Stimulated activated CD8-positive, alpha-beta memory T cell treated with anti-CD3 and anti-CD28 coated beads, Interleukin-4, amount 100 ng/mL, for 4 hours (primary cell): ENCODE measurements at places on chromosomes 7 and 10.

GRCh38 chr7:148590471-148590870 is at the start of gene C7orf33:
C7orf33 (plus strand) TSS chr7:148590766; CDS start chr7:148590926, 160 bp downstream.
- no peak for DNase-seq

DNA sequence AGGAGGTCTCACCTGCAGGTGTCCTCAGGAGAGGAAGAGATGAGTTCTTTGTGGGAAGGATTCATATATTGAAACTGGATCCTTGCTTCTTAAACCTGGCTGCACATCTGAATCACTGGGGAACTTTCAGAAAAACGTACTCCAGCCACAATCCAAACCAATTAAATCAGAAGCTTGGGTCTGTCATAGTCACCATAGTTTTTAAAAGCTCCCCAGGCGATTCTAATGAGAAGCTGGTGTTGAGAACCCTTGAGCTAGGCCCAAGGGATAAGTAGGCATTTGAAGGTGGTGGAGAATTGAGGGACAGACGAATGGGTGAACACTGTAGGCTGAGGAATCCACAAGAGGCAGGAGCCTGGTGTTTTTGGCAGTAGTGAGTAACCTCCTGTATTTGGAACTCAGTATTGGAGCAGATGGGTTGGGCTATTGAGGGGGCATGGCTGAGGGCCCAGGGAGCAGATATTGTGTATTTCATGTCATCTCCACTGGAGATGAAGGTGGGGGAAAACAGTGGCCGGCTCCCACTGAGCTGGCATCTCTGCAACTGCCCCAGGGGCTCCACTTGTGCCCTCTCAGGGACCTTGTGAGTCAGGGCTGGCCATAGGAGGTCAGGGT is 14.5 kb downstream of the ADCYAP1R1 start:
- DNase-seq: no peak

GRCh38 chr10:116038259-116038658 is 234.7 kb downstream of the GFRA1 start:
- DNase-seq: no peak

GRCh38 chr10:76921383-76922010 is 716.1 kb downstream of the KCNMA1 start:
- no peak for DNase-seq

- no peak for DNase-seq
These were observed 6.0 kb upstream of the FAM170B start for GRCh38 chr10:49139846-49140195.

- DNase-seq: no peak
These were observed 35.3 kb upstream of the NKX2-3 start for GRCh38 chr10:99497343-99498025.

DNA sequence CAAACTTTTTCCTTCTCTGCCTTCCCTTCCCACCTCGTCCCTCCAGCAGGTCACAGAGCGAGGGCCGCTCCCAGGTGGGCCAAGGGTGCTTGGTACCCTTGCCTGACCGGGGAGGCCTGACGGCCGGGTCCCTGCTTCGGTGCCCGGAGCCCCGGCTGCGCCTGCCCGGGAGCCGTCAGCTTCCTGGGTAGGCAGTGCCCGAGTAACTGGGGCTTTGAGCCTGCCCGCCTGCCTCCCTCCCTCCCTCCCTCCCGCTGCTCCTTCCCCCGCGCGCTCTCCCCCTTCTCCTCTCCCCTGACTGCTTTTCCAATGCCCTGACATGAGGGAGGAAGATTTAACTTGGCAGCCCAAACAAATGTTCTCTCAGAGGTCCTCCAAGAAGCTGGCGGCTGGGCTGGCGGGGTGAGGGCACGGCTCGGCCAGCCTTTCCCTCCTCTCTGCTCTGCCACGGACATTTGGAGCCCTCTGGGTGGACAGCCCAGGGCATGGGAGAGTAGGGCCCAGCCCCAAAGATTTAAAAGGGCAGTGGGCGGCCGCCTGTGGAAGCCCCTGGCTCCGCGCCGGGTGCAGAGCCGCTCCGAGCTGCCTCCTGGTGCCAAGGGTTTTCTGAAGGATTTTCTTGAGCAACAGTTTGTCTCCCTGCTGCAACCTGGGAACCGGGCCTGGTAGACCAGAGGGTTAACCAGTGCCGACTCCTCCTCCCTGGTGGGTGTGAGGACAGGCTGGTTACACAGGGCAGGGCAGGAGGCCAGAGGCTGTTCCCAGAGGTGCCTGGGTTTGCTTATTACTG is 2.0 kb downstream of the ZMIZ1 start:
- DNase-seq: no peak

- DNase-seq: no peak
These were observed 117.1 kb downstream of the EBF3 start for GRCh38 chr10:129846991-129847391.

DNA sequence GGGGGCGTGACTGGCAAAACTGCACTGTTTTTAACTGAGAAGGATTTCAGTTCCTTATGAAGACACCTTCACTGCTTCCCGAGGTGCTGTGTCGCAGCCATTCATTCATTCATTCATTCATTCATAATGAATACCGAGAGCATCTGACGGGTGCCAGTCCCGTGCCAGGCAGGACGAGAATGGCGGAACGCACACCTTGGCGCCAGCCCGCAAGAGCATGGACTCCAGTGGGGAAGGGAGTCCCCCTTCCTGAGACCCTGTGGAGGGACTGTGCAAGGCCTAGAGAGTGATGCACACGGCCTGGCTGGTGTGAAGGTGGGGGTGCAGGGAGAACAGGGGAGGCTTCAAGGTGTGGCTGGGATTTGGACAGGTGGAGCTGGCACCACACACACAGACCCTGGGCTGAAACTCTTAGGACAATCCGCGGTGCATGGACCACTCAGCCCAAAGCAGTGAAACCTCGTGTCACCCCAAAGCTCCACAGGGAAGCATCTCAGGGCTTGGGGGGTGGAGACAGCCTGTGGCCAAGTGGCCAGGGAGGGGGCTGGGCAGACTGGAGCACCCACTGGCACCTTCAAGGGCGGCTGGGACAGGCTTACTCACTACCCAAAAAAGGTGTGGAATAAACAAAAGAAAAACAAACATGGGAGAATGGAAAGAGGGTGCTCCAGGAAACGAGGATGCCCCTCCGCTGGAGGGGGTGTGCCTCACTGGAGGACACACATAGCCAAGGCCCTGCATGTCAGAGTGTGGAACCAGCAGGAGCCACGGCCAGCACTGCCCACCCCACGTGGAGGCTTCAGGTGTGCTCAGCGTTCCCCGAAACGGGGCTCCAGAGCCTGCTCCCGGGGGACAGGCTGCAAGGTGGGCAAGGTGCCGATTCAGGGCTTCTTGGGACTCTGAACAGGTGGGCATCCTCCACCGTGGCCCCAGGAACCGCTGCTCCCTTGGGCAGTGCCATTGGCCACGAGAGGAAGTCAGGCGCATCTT is 37.7 kb downstream of the EBF3 start:
- DNase-seq: no peak

DNA sequence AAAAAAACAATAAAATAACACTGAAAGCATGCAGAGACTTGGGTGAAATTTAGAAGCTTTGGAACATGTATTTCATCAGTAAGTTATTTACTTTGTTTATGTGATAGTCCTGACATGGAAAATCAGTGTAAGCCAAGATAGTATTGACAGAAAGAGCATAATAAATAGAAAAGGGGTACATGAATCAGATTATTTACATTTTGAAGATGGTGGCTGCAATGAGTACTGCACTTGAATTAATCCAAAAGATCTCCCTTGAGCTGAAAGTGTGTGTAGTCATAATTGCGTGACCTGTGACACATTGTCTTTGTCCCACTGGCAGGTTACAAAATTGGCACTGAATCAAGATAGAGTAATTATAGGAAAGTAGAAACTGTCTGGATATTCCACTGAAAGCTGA is 562.9 kb downstream of the GFRA1 start:
- no peak for DNase-seq

DNA sequence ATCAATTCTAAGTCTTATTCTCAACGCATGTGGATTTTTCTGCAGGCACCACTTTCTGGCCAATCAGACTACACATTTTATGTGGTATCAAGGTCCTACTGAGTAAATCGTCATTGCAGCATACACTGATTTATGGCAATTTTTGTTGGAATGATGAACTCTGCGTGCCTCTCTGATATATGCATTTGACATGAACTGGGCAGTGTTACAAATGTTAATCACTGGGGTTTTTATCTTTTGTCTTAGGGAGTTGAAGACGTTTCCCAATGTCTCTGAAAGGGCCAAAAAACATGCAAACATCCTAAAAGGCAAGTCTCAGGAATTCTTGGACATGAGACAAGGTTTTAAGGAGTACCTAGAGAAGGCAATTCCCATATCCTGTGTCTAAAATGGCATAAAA is 809.5 kb upstream of the CELF2 start:
- DNase-seq: no peak

DNA sequence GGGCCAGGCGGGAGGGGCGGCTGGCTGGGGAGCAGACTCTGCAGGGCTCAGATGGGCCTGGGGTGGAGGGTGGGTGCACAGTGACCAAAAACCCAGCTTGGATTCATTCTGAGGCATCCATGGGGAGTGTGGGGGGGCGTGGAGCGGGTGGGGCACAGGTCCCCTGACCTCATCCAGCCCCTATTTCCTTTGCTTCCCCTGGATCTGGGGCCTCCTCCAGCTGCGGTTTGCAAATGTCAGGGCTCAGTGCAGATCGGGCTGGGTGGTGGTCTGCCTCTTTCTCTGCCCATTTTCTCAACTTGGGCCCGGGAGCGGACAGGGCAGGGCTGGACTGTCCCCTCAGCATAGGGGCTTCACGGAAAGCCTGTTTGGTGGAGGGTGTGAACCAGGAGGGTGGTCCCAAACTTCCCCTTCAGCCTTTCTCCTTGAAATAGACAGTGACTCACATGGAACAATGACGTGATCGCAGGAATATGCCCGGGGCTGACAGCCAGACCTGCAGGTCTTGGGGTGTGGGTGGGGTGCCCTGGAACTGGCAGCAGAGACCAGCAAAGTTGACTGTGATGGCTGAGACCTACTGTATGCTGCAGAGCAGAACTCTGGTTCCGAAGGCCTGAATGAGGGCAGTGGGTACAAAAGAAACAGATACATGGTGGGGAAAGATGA is 72.9 kb upstream of the PODXL start:
- DNase-seq: no peak

DNA sequence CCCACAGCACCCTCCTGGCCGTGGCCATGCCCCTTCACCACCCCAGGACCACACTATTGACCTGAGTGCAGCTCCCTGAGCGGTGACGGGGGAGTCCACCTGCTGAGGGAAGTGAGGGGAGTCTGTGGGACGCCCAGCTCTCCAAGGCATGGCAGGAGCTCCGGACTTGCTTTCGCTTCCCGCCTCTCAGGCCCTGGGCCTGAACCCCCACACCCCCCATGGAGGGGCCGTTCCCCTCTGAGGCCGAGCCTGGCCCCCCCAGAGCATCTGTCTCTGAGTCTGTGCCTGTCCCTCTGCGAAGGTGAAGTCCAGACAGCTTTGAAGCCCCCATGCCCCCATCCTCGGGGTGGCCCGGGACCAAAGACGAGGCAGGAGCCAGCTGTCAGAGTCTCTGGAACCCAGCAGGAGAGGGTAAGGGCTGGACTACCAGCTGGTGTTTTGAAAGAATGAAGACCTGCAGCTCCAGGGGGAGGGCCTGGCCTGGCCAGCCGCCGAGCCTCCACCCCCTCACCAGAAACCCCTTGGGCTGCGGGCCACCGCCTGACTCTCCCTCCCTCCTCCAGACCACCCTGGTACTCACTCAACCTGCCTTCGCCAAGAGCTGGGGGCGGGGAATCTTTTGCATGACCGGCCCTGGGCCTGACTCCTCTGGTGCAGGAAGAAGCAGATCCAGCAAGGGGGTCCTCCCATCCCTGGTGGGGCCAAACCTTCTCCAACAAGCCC is 114.0 kb downstream of the PDGFA start:
- DNase-seq: no peak

GRCh38 chr7:125193263-125193662 is 263.6 kb upstream of the POT1 start:
- DNase-seq: no peak

DNA sequence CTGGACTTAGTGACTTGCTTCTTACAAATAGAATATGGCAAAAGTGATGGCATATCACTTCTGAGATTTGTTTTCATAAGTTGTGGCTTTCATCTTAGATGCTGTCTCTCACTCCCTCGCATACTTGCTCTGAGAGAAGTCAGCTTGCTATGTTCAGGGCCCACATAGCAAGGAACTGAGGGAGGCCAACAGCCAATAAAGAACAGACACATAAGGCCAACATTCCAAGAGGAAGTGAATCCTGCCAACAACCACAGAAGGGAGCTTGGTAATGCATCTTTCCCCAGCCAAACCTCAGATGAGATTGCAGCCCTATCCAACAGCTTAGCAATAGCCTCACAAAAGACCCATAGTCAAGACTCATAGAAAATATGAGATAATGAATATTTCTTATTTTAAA is 39.2 kb upstream of the DMTF1 start:
- DNase-seq: no peak

DNA sequence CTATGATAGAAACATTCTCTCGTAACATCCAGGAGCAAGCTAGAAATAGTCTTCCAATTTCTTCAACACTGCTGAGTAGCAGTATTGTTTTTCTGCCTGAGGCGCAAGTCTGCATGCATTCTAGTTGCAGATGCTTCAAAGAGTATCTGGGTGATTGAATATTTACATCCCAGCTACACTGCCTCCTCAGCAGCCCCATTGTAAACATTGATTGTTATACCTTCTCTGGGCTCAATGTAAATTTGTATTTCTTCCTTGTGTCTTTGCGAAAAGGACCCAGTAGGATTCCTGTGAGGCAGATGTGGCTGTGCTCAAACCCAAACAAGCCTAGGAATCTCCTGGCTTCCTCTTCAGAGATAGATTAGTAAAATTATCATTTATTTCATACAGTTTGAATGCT is 320.7 kb downstream of the CDC14C start:
- no peak for DNase-seq

DNA sequence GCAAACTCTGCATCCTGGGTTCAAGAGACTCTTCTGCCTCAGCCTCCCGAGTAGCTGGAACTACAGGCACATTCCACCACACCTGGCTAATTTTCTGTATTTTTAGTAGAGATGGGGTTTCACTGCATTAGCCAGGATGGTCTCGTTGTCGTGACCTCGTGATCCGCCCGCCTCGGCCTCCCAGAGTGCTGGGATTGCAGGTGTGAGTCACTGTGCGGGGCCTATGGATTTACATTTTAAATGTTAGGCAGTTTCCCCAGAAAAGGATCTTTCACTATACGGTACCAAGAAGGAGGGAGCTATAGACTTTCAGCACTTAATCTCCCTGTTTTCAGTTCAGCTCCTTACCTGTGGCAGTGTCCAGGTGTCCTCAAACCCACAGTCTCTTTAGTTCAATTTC is 50.8 kb downstream of the SIRT1 start:
- DNase-seq: no peak
